ENCODE measurements at places on chromosomes 16 and 17.
A peak's percentile ranks its signal among the peaks of the same experiment; 100 is the strongest.

GRCh38 chr17:78808163-78808562, 26.1 kb upstream of the CYTH1 start:
- DNase-seq: no peak

DNA sequence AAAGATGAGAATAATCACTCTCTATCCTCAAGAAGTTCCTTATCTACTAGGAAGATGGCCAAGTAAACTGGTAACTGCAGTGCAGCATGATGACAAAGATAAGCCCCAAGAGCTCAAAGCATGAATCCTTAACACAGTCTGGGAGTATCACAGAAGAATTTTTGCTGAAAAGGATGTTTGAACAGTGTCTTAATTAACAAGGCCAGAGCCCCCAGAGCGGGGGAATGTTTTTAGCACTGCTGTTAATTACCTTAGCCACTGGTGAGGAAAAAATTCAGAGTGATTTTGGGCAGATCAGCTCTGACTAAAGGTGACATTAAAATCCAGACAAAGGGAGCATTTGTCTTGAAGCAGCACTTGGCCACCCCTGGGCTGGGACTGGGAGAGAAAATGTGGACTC, 30.1 kb downstream of the ADAMTS18 start:
- no peak for DNase-seq

- no peak for DNase-seq
These were observed 40.5 kb downstream of the ANKRD11 start for GRCh38 chr16:89449726-89450335.

DNA sequence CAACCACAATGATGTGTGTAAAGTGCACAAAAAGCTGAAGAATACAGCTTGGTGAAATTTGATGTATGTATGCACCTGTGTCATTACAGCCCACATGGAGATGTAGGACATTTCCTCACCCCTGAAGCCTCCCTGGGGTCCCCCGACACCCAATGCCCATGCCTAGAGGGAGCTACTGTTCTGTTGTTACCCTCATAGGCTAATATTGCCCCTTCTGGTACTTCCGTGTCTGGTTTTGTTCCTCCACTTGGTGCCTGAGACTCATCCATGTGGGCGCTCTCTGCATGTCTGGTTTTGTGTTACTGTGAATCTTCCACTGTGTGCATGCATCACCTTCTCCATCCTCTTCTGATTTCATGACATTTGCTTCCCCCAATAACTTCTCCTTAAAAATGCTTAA, 18.6 kb downstream of the TNFRSF13B start:
- no peak for DNase-seq

- no peak for DNase-seq
These were observed 566.2 kb upstream of the ZFHX3 start for GRCh38 chr16:73614131-73614530.

DNA sequence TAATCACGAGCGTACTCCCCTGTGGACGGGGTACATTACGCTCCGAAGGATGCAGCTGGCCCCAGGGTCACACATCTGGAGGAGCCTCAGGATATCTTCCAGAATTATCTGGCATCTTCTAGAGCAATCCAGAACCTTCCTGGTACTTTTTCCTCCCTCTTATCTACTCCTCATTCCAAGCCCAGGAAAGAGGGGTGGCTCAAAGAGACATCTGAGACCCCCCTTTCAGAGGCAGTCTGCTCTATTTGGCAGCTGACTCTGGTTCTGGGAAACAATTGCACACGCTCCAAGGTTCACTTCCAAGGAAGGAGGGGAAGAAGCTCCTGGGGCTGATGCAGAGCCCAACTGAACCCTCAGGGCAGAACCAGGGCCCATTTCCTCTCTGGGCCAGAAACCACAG, 14.9 kb downstream of the RBFOX3 start:
- no peak for DNase-seq

DNA sequence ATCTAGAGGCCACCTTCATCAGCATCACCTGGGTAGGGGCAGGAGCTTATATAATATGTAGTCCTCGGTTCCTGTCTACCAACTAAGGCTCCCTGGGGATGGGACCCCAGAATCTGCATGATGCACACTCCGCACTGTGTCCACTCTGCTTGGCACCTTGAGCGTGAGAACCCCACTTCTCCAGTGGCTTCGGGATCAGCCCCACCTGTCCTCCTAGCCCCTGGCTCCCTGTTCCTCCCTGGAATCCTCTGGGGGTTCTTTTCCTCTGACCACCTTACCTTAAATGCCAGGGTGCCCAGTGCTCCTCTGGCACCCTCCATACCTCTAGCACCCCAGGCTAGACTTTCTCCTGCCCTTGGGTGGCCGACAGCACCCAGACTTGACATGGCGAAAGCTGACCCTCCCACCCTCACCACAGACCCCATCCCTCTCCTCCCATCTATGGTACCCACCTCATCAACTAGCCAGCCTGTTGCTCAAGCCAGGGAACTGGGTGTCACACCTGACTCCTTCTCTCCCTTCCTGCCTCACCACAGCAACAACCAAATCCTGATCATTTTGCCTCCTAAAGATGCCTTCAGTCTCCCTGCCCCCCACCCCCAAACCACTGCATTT, 2.8 kb upstream of the NXPH3 start:
- DNase-seq: no peak

DNA sequence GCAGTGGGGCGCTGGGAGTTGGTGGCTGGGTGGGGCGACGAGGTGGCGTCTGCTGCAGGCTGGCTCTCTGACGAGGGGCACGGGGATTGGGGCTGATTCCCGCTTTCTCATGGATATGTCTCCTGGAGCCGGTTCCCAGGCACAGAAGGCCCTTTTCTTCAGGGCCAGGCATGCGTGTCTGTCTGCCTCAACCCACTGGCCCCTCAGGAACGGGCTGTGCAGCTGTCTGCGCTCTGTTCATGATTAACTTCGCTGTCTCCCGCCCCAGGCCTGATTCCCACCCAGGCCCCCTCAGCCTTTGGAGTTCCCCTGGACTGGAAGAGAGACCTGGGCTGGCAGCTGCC, 53.1 kb downstream of the RAP1GAP2 start:
- no peak for DNase-seq

DNA sequence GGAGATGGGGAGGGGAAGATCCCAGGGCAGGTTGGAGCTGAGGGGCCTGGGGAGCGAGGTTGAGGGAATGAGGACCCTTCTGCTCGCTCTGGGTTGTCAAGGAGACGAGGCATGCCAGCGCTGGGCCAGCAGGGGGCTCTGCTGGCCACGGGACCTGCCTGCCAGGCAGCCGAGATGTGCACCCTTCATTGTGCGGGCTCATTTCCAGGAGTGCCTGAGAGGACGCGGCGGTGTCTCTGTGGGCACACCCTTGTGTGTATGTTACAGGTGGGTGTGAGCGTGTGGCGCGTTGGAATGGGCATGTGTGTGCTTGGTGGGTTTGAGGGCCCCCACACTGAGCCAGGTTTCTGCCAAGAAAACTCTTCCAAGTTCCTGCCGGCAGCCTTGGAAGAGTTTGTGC, 15.9 kb downstream of the ARHGAP23 start:
- DNase-seq: peak; percentile 66

GRCh38 chr16:58449768-58450167, 50.2 kb upstream of the NDRG4 start:
- DNase-seq: no peak

- DNase-seq: no peak
These were observed 18.5 kb upstream of the CCL23 start for GRCh38 chr17:36036235-36036634.

GRCh38 chr16:89060207-89060794, 33.4 kb upstream of the ACSF3 start:
- no peak for DNase-seq

DNA sequence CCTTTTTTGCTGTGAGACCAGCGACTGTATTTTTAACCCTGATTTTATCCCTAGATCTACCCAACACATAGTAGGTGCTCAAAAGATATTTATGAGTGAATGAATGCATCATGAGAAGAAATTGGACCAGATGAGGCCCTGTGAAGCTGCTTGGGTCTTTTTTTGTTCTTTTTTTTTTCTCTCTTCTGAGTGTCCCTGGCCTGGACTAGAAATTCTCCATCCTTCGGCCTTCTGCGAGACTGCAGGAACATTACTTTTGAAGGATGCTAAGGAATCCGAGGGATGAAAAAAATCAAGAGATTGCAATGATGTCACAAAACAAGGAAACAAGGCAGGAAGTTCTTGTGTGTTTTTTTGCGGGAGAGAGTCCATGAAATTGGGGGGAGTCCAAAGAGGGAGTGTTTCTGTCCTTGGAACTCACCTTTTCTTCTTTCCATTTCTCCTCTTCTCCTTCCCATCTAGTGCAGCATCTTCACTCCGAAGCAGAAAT, 560 bp upstream of the RUSF1 start:
- DNase-seq: peak; percentile 17

DNA sequence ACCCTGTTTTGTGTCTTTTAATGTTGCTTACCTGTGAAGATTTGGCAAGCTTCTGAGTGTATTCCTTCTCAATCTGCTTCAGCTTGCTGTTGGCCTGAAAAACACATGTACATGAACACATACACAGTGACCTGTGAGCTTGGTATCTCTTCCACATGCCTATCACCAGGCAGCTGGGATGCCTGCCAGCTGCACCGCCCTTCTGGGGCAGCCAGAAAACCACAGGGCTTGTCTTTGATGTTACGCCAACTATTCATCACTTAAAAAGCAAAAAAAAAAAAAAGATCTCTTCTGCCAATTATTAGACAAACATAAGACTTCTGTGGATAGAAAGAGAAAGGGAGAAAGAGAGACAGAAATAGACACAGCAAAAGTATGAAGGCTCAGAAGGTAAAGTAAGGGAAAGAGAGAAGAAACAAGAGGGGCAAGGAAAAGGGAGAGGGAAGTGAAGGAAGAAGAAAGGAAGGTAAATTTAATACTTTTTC, 189.2 kb upstream of the AXIN2 start:
- DNase-seq: peak; percentile 56

- peak; percentile 4 for DNase-seq
These were observed 25.6 kb downstream of the IGSF6 start for GRCh38 chr16:21626659-21627277.
